ENCODE measurements at places on chromosomes 11 and 22.

GRCh38 chr11:26219183-26220117 is 112.5 kb upstream of the ANO3 start:
- DNase-seq = no peak

DNA sequence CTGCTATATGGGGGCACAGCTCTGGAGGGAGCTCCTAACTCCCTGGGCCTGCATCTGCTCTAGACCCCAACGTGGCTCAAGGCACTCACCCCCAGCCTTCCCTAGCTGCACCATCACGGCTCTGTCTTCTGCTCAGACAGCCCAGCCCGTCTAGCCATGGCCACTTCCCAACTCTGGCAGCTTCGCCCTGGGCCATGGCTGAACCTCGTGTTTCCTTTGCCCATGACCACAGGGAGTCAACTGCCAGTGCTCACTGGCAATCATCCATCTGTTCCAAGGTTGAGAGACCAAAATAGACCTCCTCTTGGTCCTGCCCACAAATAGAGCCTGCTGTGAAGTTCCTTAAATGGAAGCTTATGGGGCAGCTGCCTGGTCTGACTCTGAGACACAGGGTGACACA is 5.4 kb downstream of the LMO1 start:
- DNase-seq = no peak

DNA sequence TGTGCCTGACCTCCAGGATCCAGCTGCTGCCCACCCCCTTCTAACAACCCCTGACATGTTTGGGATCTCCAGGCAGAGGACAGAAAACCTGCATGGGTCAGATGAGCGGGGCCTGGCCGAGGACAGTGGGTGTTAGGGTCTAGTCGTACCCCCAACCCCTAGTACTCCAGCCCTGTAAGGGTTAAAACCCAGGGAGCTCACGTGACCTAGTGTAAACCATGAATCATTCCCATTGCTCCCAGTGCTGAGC is 89.1 kb upstream of the CRYBB3 start:
- no peak for DNase-seq

DNA sequence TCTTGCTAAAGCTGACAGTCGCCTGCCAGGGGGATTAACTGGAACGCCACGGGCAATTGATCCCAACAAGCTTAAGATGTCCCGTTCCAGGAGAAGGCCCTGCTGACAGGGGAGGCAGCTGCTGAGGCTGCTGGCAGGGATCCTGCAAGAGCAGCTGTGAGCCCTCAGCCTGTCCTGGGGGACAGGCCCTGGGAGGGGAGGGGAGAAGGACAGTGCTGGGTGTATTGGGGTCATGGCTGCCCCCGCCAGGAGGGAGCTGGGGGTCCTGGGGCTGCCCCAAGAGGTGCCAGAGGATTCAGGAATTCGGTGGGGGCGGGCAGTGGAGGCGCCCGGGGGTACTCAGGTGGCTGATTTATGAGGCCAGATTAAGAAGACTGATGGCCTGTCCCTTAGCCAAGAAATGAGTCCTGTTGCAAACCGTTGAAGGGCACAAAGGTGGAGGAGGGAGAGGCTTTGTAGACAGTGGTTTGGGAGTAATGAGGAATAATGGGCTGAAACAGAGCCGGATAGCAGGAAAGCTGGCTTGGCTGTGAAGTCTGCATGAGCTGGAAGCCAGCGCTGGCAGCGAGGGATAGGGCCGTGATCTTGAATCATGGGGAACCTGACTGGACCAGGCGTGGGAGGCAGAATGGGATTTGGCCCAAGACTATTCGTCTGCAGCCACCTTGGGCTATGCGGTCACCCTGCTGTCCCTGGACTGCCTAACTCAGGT is 133.5 kb downstream of the CACNA1I start:
- no peak for DNase-seq
